ENCODE measurements at places on chromosomes 3 and 15. TPM values are rescaled to one million over a fixed set of nuclear protein-coding genes. Genes with fewer than 3 reads are reported as not detected.

SUCNR1 gene
- 0.04 TPM for total RNA-seq

SERINC4 gene
- total RNA-seq = 0.10 TPM

SATB1 gene
- total RNA-seq = 172 TPM

ECE2 gene
- not detected for total RNA-seq

NR2F2 gene
- total RNA-seq = not detected

INAFM2 gene
- total RNA-seq = 15.4 TPM

PPM1L gene
- 3.2 TPM for total RNA-seq

SNAP23 gene
- 42.3 TPM for total RNA-seq

INSYN1 gene
- not detected for total RNA-seq

CPLX3 gene
- total RNA-seq = not detected

ARHGEF26 gene
- total RNA-seq = 0.08 TPM

CLDN18 gene
- total RNA-seq = not detected

C2CD4A gene
- 0.27 TPM for total RNA-seq

CASR gene
- total RNA-seq = not detected

PLCH1 gene
- total RNA-seq = 0.08 TPM

SCN11A gene
- total RNA-seq = 0.08 TPM

PDIA5 gene
- total RNA-seq = 19.7 TPM

Measured in activated CD8-positive, alpha-beta memory T cell treated with anti-CD3 and anti-CD28 coated beads for 36 hours (primary cell).